Left ventricle myocardium inferior (tissue), 1 donor: ENCODE measurements at places on chromosomes 5 and 9.

GRCh38 chr5:892394-893136 lies at the start of the genes BRD9 and TRIP13:
Gene BRD9, minus strand, starts transcription at chr5:892801. Its CDS starts 144 bp downstream, at chr5:892657.
Gene TRIP13, plus strand, starts transcription at chr5:892884. Its CDS starts 115 bp downstream, at chr5:892999.
- DNase-seq: peak; percentile 80

GRCh38 chr5:156920042-156920860 lies 42.8 kb downstream of the TIMD4 start:
- DNase-seq: no peak

DNA sequence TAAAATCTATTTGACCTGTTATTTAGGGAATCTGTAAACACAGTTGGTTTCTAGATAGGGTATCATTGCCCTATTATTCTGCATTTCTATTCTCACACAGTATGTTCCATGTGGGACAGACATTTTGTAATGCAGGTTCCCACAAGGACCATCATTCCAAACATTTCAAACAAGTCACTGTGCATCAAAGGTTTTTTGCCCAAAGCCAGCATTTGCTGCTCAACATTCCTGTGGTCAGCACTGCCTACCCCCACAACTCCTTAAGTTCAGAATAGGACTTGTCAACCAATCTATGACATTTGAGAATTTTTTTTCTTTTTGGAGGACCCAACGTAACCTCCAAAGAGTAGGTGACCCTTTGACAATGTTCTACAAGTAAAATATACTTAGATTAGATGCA lies 95.7 kb downstream of the LPAR1 start:
- DNase-seq: no peak

GRCh38 chr5:29990681-29991080 lies 1202.8 kb upstream of the CDH6 start:
- no peak for DNase-seq

GRCh38 chr5:143379606-143380005 lies 23.9 kb downstream of the NR3C1 start:
- no peak for DNase-seq

- DNase-seq: no peak
Observed at GRCh38 chr5:78750281-78750680, 101.7 kb upstream of the LHFPL2 start.
